Iris pigment epithelial cell (primary cell): ENCODE measurements at places on chromosomes 5 and 9.

GRCh38 chr5:136453986-136454758 is 88.8 kb upstream of the TRPC7 start:
- no peak for DNase-seq

DNA sequence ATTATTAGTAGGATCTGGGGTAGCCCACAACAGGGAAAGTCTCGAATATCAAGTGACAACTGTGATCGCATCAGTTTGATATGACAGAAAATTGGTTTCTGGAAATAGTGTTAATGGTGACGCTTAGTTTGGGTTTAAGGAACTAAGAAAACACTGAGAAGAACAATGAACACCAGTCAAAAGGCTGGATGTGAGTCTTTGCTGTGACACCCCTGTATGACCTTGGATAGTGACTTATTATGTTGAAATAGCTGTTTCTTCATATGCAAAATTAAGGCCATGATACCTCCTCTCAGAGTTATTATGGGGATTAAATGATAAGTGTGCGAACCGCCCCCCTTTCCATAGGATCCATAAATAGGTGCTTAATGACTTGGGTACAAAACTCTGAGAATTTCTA is 926 bp downstream of the DNAJC25 start:
- DNase-seq, result peak; percentile 16

DNA sequence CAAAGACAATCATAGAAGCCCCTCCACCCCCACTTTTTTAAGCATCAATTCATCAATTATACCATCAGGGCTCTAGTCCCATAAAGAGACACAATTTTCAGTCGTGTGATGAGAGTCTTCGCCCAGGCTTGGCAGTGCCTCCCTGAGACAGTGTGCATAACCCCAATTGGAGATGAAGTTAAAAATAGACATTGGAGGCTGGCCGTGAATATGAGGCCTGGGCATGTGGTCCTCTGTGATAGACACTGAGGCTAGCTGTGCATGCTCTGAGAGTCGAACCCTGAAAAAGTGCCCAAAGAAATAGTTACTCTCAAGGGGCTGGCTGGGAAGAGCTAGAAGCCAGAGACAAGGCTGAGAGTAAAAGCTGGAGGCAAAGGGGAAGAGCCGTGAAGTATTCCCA is 248.6 kb upstream of the NR4A3 start:
- DNase-seq, result no peak

GRCh38 chr5:143170104-143170503 is 233.4 kb downstream of the NR3C1 start:
- DNase-seq, result no peak
